ENCODE measurements at places on chromosomes 3 and 15.
A peak's percentile ranks its signal among the peaks of the same experiment; 100 is the strongest.

- DNase-seq: no peak
Observed at GRCh38 chr3:171935261-171936123, 92.3 kb downstream of the TMEM212 start.

DNA sequence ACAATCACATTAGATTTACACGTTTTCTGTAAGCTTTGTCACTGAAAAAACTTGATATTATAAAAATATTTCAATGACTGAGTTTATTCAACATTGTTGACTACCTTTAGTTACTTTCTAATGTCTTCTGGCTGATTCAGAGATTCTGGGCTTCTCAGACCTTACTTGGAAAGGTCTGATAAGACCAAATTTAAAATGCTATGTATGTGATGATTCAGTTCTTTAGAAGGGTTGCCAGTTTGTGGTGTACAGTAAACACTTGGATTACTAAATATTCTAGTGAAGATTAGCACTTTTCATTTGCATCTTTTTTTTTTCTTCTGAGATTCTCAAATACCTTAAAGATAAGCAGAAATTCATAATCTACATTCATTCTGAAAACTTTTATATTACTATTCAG lies 49.8 kb downstream of the SGO1 start:
- no peak for DNase-seq

DNA sequence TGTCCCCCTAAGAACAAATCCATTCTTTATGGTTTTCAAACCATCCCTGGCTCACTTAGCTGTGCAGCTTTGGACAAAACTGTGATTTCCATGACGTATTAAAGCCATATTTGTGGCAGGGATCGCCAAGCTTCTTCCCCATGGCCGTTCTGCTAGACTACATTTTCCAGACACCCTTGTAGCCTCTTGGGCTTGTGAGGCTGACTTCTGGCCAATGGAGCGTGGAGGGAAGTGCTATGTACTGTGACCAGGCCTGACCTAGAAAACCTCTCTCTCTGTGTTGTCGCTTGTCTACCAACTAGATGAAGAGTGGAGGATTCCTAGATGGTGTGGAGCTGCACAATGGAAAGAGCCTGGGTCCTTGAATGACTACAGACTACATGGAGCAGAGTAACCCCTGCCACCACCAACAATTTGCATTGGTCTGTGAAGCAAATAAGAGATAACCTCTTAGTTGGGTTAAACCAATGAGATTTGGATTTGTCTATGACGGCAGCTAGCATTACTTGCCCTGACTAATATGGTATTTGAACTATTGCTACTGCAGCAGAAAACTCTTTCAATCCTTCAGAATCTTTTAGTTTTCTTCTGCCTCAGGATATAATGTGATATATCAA lies 22.1 kb upstream of the MGLL start:
- no peak for DNase-seq

- DNase-seq: no peak
Observed at GRCh38 chr15:93917181-93917580, 314.2 kb upstream of the MCTP2 start.

DNA sequence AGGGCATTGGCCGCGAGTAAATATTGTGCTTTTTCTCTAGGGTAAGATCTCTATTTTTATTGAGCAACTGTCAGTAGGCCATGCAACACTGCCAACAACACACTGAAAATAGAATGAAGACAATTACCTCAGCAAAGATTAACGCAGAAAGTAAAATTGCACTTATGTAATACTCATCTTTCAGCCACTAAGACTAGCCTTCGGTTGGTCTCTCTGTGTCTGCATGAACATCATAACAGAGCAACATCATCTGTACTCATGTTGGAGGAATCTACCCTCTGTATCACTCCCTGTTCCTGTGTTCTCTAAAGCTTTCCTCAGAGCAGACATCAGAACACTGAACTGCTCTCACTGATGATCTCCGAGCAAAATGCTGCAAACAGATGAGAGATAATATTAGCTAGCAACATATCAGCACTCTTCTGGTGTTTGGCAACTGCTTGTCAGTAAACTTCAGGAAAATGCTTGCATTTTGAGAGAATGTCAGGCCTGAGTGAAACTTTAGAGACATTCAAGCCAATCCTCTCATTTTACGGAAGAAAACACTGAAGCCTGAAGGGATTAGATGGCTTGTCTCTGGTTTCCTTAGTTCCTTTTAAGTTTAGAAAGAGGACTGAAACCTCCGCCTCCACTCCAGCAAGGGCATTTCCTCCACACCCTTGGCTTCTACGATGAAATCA lies 8.4 kb upstream of the LRRC3B start:
- no peak for DNase-seq

DNA sequence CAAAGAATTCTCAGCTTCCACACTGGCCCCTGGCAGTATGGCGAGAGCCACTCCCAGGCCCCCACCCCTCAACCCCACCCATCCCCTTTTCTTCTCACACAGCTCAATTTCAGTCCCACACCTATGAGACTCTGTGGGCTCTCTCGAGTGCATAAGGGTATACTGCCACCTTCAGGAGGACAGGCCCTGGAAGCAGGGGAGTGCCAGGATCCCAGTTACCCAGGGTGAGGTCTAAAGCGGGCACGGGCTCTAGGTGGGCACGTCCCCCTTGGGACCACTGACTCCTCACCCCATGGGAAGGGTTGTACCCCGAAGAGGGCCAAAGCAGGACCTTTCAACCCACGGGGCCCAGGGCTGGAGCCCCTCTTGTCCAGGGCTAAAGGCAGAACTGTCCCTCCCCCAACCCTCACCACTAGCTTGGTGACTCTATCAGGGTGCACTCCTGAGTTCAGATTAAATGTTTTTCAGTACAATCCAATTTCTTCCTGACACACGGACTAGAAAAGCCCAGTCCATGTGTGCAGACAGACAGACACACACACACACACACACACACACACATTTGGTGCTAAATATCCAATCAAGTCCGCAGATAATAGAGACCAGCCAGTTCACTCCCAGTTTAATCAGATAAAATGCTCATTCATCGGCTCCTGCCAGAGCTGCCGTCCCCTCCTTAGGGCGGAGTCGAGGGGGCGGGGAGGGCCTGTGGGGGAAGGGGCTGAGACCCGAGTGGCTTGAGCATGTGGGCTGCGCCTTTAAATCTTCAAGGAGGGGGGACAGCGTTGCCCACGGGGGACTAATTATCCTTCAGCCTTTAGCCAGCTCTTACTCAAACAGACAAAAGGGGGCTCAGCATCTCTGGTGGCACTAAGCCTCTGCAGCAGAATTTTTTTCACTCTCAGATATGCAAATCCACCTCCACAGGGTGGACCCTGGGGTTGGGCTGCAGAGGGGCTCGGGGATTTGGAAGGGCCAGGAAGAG lies 59.3 kb downstream of the CYP11A1 start:
- peak; percentile 11 for DNase-seq

- peak; percentile 51 for DNase-seq
Observed at GRCh38 chr3:50050361-50050760, 38.4 kb upstream of the RBM5 start.

DNA sequence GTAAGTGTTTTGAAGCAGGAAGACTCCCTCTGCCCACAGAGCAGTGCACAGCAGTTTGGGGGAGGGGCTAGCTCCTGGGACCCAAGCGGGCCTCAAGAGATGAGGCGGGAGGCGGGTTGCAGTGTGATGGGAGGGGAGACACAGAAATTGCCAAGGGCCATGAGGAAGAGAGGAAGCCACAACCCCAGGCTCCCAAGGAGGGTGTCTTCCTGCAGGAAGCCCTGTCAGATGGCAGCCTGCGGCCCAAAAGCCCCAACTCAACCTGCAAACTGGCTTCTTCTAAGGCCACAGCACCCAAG lies 7.3 kb upstream of the ISLR2 start:
- DNase-seq: no peak
